Hindlimb muscle (tissue), 1 donor: ENCODE measurements at places on chromosomes 5 and 9. TPM values are rescaled to one million over a fixed set of nuclear protein-coding genes. Genes with fewer than 3 reads are reported as not detected.

- DNase-seq = no peak
Observed at GRCh38 chr9:76571288-76571687, 112.3 kb downstream of the GCNT1 start.

GRCh38 chr5:107476783-107477182 is 194.0 kb downstream of the EFNA5 start:
- DNase-seq = no peak

DNA sequence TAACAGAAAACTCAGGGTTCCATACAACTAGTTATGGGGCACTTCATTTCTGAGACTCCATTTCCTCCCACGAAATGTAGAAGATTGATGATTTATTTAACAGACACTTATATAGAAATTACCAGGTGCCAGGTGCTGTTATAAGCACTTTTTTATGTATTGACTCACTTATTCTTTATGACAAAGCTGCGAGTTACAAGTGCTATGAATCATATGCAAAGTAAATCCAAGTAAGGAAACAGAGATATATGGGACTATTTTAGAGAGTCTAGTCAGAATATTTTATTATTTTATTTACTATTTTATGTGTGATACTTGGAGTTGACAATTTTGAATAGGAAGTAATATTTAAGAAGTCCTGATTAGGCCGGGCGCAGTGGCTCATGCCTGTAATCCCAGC is 822.8 kb upstream of the C9orf72 start:
- no peak for DNase-seq

DNA sequence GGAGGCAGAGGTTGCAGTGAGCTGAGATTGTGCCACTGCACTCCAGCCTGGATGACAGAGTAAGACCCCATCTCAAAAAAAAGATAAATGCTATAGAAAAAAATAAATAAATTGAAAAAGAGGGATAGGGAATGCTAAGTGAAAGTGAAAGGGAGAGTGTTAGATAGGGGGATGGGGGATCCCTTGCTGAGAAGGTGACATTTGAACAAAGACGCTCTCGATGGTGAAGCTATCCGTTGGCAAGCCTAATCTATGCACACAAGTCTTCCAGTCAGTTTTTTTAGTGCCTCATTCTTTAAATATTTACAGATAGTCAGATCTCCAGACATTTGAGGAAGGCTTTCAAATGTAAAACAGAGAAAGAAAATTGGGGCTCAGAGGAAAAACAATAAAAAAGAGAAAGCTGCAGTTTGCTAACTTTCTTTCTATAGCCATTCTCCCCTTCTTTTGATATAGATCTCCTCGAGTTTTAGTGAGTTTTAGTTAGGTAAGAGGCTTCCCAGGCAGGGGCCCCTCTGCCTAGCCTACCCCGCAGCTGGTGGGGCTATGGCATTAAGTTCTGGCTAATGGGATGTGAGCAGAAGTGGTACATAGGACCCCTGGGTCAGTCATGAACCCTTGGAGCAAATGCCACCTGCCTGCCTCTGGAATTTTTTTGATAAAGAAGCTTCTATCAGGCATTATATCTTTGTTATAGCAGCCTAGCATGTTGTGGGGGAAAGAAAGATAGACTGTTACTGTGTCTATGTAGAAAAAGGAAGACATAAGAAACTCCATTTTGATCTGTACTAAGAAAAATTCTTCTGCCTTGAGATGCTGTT is 12.0 kb downstream of the GLRX start:
- no peak for DNase-seq

DNA sequence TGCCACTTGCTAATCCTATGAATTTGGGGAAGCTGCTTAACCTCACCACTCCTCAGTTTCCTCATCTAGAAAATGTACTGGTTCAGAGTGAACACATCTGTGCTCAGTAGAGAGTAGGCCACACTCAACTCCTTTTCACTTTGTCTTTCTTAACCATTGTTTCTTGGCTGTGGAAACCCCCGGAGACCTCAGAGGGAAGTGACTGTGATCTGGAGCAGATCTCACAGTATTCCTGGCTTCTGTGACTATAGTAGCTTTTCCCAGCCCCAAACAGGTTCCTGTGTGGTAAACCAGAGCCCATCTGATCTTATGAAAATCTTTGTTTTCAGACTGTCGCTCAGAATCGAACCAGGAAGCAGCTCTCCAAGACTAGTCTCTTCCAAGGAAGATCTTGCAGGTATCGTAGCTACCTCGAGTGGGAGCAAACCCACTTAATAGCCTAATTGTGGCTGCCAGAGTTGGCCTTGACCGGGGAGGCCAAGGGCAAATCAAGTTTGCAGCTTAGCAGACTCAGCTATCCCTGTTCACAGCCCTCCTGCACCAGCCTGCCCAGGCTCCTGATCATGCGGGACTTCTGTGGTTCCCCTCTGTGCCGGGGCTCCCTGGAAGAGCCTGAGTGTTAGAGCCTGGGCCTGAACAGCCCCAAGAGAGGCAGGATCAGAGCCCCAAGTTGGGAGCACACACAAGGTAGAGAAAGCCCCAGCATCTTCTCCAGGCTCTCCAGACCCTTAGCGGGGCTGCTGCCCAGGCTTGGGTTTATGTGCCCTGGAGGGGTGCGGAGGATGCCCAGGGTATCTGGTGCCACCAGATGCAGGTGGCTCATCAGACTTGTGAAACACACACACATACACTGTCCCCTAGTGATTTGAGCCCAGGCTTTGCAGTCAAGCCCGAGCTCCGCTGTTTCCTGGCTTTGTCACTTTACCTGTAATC is 52.2 kb upstream of the ANGPTL2 start:
- DNase-seq = no peak

- no peak for DNase-seq
Observed at GRCh38 chr9:123337971-123338370, 18.0 kb upstream of the CRB2 start.

DNA sequence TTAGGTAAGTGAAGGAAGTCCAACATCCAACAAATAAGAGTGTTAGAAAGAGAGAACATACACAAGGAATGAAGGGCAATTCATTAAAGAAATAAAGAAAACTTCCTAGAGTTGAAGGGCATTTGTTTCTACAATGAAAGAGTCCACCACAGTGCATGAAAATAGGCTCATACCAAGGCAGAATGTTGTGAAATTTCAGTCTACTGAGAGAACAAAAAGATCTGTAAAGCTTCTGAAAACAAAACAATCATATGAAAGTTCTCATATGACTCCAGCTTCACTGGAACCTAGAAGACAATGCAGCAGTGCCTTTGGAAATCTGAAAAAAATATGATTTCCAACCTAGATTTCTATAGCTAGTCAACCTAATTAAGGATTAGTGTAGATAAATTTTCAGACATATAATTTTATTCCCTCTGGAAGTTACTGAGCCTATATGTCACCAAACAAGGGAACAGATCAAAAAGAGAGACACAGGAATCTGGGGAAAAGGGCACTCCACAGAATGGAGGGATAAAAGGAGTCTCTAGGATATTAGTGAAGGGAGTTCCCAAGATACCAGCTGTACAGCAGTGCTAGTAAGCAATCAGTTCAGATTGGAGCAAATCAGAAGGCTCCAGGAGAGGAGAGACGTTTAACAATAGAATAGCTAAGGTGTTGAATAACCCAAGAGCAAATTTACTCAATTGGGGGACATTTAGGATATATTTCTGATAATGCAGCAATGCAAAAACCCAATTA is 5.8 kb downstream of the C5orf58 start:
- no peak for DNase-seq

- no peak for DNase-seq
Observed at GRCh38 chr5:125148076-125148475, 401.6 kb upstream of the ZNF608 start.

DNA sequence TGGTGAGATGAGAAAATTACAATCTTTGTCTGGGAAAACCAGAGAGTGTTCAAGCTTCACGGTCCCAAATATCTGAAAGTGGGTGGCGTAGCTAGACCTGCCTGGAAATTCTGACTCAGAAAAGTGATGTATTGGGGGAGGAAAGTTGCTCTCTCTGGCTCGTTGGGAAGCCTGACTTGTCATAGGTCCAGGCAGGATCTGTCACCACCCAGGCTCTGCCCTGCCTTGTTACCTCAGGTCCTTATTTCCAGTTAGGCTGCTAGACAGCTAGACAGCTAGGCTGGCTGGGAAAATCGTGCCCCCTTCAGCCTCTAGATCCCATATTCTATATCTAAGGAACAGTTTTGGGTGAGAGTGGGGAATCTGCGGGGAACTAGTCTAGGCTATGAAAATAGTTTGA is 41.0 kb upstream of the HCN1 start:
- DNase-seq = no peak

GRCh38 chr5:174720612-174721529 is 3.5 kb upstream of the MSX2 start:
- no peak for DNase-seq

- DNase-seq = no peak
Observed at GRCh38 chr9:111743275-111743674, 51.5 kb downstream of the SHOC1 start.

DNA sequence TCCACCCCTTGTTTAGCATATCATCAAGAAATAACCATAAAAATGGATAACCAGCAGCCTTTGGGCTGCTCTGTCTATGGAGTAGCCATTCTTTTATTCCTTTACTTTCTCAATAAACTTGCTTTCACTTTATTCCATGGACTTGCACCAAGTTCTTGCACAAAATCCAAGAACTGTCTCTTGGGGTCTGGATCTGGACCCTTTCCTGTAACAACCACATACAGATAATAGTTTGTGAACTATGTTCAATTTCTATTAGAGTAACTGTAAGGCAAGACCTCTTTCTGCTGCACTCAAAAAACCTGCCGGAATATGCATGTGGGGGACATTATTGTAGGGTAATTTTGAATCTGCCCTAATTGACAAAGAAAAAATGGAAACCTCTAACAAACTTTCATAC is 66.9 kb upstream of the TMEM215 start:
- DNase-seq = peak; percentile 67

DNA sequence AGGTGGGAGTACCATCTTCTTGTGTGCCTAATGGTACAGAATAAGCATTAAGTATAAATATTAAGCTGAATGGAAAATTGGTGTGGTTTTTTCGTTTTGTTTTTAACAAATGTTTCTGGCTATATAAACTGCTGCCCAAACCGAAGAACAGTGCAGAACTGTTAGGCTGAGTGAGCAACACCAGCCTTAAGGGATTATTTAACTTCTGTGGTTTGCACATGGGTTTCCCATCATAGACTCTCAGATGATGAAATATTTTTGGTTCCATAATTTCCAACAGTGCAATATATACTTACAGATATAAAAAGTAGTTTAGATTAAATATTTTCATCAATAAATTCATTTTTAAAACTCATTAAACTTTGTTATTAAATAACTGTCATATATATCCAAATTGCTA is 16.4 kb downstream of the C5orf63 start:
- no peak for DNase-seq

DNA sequence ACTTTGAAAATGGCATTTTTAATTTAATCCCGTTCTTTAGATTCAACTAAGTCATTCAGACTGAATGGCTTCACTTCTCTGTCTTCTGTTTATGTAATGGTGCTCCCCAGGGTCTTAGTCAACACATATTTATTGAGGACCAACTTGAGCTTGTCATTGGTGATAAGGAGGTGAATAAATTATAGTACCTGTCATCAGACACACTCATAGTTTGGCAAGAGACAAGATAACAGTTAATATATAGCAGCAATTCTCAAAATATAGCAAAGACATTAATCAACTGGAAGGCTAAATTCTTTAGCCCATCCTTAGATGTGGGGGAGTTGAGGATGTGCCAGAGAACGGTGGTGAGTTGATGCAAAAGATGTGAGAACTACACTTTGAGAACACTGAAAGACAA is 78.4 kb downstream of the MACIR start:
- DNase-seq = no peak

DNA sequence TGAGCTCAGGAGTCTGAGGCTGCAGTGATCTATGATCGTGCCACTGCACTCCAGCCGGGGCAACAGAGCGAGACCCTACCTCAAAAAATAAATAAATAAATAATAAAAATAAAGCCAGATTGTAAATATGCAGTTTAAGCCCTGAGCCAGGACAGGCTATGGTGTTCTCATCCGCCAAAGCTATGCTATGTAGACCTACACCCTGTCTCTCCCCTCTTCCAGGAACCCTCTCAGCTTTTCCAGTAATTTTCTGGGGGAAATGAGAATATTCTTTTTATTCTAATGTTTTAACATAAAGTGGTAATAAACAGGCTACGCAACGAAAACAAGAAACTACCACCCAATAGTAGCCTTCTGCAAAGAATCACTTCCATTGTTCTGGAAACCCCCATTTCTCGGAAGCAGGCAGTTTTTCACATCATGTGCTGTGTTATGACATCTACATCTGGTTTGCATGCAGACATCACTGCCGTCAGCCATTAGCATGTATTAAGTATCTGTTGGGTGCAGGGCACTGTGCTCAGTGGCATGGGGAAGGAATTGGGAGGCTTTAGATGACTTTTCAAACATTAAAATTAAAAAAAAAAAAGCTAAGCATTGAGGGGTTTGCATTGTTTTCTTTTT is 38.0 kb upstream of the F2R start:
- no peak for DNase-seq

GRCh38 chr9:136614372-136614922 is 48.3 kb upstream of the EGFL7 start:
- DNase-seq = no peak

DNA sequence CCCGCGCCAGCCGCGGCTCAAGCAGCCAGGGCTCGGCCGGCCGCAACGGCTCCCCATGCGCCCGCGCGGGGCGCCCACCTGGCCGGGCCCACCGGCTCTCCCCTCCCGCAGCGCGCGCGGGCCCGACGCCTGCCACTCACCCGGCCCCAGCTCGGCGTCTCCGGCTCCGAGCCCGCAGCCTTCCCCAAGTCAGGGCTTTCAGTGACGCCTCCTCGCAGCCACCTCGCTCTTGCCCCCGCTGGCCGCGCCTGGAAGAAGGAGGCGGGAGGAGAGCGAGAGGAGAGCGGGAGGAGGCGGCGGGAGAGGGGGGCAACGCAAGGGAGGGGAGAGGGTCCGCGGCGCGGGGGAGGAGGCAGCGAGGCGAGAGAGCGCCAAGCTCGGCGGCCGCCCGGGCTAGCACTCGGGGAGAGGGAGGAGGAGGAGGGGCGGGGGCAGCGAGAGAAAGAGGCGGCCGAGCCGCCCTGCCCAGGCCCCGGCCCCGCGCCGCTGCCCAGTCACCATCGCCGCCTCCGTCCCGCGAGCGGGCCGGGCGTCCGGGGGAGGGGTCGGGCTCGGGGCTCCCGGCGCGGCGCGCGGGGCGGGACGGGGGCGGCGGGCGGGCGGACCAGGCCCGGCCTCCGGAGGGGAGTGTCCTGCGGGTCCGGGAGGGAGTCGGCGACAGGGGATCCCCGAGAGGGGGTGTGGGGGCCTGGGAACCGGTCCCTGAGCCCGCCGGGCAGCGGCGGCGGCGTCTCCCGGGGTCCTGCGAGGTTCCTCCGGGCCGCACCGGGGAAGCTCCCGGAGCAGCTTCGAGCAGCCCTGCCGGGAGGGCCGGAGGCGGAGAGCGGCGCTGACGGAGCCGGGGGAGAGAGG is at the start of gene LHFPL2:
TSS of gene LHFPL2 (minus strand) at position 414 of the 852 bp plus-strand sequence. CDS start 138,559 bp downstream, outside the sequence.
- DNase-seq = peak; percentile 87

DNA sequence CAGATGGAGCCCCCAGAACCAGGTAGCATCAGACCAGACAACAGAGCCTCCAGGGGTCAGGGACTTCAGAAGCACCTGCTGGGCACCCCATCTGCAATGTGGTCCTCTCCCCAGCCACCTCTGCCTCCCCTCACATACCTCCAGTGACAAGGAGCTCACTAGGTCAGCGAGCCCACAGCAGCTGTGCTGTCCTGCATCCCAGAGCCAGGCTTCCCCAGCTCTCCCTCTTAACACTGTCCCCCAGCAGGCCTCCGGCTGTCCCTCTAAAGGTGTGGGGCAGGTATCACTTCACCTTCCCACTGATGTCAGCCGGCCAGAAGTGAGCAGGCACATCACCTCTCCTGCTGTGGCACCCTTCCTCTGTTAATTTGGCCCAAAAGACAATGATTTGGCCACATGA is 83.6 kb downstream of the LMX1B start:
- no peak for DNase-seq

Gene ANKRD55
- 0.27 TPM for polyA plus RNA-seq

Gene CAPSL
- polyA plus RNA-seq = not detected

Gene PIP5K1B
- 1.7 TPM for polyA plus RNA-seq

Gene GPBP1
- 78.6 TPM for polyA plus RNA-seq

Gene OR1J2
- not detected for polyA plus RNA-seq

Gene IRX2
- 0.58 TPM for polyA plus RNA-seq
